HT-29 (cell line): ENCODE measurements at places on chromosomes 7 and 10. TPM values are rescaled to one million over a fixed set of nuclear protein-coding genes. Genes with fewer than 3 reads are reported as not detected.

- DNase-seq, result no peak
Observed at GRCh38 chr10:99330347-99330924, 1.3 kb downstream of the CNNM1 start.

Gene NRP1
- 9.1 and 15.7 TPM in 2 replicates for total RNA-seq

DNA sequence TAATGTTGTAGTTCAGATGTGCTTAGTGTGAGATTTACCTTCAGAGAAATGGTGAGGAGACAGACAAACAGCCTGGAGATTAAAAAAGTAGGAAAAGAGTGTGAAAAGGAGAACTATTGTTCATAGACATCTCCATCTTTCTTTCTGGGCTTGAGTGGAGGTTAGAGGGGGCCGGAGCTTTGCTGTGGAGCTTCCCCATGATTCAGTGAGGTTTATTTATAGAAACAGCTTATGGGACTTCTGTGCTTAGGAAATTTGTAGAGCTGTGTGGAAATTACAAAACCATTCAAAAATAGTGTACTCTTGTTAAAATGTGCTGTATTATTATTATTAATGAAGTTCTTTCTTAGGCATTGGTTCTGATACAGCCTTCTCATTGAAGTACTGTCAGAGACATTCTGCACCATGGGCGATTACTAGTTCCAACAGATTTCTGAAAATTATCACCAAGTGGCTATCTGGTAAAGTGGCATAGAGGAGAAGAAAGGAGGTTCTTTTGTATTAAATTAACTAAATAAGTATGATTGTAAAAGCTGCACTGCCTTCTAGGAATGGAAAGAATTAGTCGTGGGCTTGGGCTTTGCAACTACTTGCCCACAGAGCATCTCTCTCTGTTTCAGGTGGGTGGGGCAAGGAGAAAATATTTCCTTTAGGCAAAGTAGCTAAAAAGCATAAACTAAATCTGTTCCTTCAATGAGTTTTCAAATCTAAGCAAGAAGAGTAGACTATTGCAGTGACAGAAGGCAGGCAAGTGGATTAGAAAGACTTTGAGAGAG is 8.7 kb upstream of the TCAF1 start:
- no peak for DNase-seq

GRCh38 chr7:99409192-99409572 is 413 bp downstream of the BUD31 start:
- no peak for DNase-seq

GRCh38 chr10:124589491-124590041 is 127.9 kb downstream of the LHPP start:
- DNase-seq, result no peak

DNA sequence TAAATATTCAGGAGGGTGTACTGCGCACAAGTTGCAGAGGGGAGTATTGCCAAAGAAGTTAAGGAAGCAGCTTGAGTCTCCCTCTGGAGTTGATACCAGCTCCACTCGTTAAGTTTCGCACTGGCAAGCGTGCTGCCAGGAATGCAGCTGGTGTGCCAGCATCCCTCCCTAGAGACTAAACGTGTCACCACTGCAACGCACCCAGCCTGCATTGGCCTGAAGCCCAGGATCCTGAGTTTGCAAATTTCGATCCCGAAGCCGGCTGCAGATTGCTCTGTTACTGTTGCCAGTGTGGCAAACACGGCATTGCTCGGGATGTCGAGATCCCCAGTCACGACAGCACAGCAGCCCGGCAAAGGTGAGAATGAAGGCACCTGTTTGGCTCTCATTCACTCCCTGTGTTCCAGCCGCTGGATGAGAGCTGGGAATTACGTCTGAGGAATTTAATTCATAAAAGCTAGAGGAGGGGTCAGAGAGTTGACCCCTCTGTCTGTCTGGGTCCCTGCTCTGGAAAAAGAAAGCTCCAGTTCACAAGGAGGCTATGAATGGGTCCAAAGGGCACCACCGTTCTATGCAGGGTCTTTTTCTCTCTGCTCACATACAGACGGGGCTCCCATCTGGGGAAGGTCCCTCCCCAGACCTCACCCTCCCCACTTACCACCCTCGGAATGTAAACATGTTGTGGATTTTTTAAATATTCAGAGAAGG is 61.0 kb downstream of the NRP1 start:
- peak; percentile 87 for DNase-seq

Gene SLC26A3
- total RNA-seq, result not detected in 2 replicates

- DNase-seq, result no peak
Observed at GRCh38 chr10:69996611-69997010, 56.0 kb upstream of the MACROH2A2 start.
